ENCODE measurements at places on chromosomes 5 and 9.

DNA sequence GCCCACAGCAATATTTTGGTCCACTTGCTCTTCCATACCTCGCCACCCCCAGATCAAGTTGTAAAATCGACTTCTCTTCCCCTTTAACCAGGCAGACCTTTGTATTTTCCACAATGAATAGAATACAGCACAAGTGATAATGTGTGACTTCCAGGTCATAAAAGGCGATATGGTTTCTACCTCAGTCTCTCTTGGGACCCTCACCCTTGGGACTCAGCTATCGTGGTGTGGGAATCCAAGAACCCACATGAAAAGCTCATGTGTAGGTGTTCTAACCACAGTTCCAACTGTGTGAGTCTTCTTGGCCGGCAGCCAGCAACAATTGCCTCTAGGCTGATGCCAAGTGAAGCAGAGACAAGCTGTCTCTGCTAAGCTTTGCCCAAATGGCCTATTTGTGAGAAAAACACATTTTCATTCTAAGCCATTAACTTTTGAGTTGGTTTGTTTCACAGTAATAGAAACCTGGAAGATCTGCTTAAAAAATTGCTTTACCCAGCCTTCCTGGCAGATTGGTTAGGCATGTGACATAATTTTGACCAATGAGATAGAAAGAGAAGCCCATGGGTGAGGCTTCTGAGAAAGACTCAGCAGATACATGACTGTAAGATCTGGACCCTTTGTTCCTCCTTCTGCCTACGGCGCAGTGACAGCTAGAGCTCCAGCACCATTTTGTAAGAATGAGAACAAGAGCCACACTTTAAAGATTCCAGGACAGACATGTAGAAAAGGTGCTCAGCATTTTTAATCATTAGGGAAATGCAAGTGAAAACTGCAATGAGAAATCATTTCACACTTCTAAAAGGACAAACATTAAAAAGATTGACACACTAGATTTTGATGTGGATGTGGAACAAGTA is 18.3 kb upstream of the MLLT3 start:
- no peak for DNase-seq

- DNase-seq = no peak
Measured at GRCh38 chr9:115673599-115673998, 480.0 kb upstream of the PAPPA start.

DNA sequence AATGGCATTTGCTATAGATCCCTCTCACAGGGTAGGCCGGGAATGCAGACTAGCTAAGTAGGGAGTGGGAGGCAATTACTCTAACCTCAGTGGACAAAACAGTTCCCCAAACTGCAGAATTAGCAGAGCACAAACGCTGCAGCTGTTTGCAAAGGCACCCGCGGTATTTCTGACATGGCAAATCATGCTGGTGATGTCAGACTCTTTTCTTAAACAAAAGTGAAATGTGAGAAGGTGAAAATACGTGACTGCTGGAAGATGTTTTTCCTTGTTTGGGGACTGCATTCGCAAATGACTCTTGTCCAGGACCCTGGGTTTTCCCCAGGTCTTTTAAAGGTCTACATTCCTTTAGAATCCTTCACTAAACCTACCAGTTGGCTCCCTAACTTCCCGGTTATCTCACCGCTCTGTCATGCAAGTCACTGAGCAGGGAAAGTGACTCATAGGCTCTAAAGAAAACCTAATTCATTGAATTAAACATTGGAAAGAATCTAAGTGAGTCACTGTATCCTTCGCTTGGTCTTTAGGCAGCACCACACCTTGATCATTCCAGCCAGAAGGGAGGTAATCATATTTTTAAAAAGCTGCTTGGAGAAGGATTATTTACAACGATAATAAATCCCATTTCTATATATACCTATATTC is 91.5 kb upstream of the DNAH5 start:
- DNase-seq = no peak

DNA sequence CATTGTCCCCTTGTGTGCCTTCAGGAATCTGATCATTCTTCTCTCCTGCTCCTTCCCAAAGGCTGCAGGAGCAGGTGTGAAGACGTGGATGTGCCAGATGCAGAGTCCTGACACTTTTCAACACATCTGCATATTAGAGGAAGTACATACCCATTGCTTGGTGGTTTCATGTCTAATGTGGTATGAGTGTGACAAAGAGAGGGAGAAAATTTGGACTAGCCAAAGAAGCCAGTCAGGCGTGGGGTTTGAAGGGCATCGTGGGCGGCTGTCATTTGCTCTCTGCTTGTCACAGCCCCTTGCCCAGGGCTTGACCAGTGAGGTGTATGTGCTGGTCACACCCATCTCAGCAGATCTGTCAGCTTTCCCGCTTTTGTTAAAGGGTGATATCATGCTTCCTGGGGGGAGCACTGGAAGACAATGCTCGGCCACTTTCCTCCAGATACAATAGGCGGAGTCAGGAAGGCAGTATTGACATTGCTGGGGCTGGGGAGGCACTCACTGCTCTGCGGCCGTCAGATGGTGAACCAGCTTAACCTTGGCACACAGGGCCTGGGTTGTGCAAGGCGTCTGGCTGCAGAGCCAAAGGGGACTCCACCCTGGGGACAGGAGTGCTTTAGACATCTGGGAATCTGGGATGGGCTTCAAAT is 8.6 kb downstream of the TEK start:
- DNase-seq = no peak

- DNase-seq = no peak
Measured at GRCh38 chr5:123515904-123516303, 3.9 kb downstream of the CSNK1G3 start.

GRCh38 chr5:134777366-134777765 is 18.8 kb downstream of the DDX46 start:
- DNase-seq = no peak

GRCh38 chr5:5141625-5142525 is 1.7 kb downstream of the ADAMTS16 start:
- no peak for DNase-seq

GRCh38 chr9:79257790-79258351 is 313.9 kb upstream of the TLE4 start:
- DNase-seq = no peak

GRCh38 chr9:117796681-117797080 is 92.5 kb downstream of the TLR4 start:
- DNase-seq = no peak

DNA sequence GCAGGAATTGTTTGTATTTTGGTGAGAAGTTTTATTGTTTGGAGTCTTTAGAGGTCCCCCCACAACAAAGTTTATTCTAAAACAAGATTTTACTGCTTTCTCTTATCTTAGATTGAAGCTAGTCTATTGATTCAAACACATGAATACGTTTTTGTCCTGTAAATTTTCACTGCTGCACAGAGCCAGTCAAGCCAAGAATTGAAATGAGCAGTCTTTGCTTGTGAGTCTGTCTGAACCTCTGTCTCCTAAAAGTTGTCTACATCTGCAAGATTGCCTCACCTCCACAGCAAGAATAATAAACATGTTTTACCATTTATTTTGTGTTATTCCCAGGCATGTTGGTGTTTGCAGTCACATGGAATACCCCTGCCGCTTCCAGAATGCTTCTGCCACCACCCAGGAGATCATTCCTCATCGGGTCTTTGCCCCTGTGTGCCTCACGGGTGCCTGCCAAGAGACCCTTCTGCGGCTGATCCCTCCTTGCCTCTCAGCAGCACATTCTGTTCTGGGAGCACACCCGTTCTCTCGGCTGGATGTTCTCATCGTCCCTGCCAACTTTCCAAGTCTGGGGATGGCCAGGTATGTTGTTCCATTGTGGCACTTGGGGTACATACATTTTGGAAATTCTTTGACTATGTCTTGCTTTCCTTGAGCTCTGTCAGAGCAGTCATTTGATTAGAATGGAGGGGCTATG is 74.1 kb downstream of the AOPEP start:
- no peak for DNase-seq

- DNase-seq = no peak
Measured at GRCh38 chr5:86565197-86565789, 52.4 kb upstream of the COX7C start.

DNA sequence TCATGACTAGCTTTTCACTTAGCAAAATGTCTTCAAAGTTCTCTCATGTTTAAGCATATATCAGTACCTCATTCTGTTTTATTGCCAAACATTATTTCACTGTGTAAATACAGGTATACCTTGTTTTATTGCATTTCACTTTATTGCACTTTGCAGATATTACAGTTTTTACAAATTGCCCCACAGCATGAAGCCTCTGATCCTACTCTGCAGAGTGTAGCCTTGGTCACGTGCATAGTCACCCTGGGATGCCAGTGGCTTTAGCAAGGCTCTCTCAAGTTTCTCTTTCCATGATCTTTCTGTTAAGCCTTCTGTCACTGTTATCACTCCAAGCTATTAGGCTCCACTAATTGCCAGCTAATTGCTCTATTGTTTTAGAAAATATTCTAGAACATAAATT is 182.2 kb upstream of the GRIA1 start:
- DNase-seq = no peak

DNA sequence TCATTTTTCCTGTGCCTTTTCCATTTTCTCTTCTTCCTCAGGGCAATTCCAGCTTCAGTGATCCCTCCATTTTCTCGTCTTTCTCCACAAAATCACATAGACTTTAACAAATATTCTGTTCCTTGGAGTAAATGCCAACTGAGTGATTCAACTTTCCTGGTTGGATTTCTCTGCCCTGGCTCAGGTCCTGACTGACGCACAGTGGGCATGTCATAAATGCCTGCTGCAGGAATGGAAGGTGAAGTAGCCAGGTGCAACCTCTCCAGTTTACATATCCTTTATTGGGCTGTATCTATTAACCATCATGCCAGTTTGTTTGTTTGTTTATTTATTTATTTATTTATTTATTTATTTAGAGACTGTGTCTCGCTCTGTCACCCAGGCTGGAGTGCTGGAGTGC is 95.1 kb downstream of the MEF2C start:
- DNase-seq = no peak

DNA sequence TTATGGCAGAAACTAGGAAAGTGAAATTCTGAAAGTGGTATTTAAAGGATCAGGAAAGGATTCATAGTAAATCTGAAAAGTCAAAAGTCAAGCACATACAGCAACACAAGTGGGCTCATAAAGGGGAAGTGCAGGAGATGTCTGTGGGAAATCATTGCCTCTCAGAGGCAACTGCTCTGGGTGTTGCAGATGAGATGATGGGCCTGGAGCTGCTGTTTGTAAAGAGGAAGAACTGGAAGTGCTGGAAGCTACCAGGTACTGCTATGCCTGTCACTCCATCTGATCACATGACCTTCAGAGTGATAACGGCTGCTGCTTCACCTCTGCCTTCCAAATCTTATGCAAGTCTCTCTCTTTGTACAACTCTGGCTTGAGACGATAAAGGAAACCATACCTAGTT is 55.9 kb downstream of the ADRB2 start:
- no peak for DNase-seq

- no peak for DNase-seq
Measured at GRCh38 chr9:9846557-9846956, 766.2 kb downstream of the PTPRD start.

DNA sequence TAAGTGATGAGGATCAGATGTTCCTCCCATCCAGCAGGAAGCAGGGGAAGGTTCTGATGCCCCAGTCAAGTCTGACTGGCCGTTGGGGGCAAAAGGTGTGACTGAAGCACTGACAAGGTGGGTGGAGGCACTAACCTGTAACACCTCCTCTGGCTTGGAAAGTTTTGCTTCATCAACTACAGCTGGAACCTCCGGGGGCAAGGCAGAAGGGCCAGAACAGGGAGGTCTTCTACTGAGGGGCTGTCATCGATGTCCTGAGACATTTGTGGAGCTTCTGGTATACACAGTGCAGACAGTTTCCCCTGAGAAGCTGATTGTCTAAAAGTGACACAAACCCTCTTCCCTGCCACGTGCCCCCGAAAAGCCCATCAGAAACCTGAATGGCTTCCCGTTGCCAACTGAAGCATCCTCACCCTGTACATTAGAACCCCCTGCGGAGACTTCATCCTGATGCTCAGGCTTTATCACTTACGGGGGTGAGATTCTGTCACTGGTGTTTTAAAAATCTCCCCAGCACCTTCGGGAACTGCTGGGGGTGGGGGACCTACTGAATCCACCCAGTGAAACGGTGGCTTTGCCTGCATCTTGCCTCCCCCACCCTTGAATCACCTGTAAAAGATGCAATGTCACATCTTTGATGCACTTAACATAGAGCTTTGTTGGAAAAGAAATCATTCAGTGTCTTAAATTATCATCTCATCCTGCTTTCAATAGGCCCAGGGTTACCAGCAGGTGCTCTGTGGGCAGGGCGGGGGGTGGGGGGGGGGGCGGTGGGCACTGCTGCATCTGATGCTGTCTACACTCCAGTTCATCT is 24.6 kb downstream of the TRAF1 start:
- DNase-seq = no peak

DNA sequence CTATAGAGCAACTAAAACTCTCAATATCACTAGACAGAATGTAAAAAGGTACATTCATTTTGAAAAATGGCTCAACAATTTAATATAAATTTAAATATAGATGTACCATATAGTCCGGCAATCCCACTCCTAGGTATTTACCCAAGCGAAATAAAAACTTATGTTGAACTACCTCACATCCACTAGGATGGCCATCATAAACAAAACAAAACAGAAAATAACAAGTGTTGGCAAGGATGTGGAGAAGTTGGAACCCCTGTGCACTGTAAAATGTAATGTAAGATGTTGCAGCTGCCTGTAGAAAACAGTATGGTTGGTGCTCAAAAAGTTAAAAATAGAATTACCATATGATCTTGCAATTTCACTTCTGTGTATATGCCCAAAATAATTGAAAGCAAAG is 36.9 kb upstream of the SELENOP start:
- DNase-seq = no peak

DNA sequence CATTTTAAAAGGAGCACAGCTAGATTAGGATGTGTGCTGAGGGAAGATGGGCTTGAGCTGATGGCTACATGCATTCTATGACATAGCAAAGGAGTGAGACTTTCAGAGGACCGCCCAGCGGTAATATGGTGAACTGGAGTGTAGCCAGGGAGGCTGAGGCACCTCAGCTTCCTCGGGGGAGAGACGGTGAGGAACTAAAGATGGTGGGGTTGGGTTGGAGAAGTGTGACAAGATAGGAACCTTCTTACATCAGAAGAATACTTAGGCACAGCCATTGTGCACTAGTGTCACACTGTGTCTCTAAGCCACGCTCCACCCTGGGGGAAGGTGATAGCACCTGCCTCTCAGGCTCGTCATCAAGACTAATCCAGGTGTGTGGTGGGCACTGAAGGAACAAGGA is 118.0 kb upstream of the IRX2 start:
- DNase-seq = no peak

GRCh38 chr5:6383376-6383775 is 5.0 kb upstream of the MED10 start:
- DNase-seq = no peak

GRCh38 chr5:124718380-124718789 is 28.1 kb downstream of the ZNF608 start:
- no peak for DNase-seq
